ENCODE measurements at places on chromosomes 12 and 14.

DNA sequence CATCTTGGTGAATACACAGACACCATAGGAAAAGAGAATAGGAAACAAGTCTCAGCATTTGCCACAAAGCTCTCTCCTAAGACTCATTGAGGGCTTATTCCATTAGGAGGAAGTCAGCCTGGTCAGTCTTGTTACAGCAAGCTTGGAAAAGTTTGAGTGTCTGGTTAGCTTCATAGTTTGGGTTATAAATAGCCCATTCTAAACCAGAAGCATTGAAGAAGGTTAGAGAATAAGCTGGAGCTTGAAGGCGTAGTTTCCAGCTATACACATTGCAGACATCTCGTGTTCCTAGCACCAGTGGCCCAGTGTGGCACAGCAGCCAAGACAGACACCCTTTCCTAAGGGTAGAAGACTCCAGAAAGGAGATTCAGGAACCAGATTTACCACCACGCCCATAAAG, 168.8 kb upstream of the RBM19 start:
- no peak for DNase-seq

- DNase-seq, result no peak
These were observed 3.4 kb upstream of the OTUB2 start for GRCh38 chr14:94022532-94023411.

DNA sequence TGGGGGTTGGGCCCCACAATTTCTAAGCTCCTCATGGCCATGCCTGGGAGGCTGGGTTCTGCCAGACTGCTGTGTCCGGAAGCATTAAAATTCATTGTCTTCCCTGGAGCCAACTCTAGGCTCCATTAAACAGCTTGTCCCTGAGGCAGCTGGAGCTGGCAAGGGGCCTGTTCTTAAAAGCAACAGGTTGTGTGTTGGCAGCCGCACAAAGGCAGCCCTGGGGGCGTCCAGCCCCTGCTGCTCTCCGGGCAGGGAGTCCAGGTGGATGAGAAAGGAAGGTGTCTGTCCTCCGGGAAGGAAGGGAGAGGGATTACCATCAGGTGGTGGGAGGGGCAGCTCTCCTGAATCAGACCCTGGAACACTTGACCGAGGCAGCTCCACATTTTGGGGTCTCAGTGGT, 98.9 kb downstream of the CHST11 start:
- no peak for DNase-seq

GRCh38 chr14:26841920-26842741, 244.3 kb upstream of the NOVA1 start:
- DNase-seq, result no peak

DNA sequence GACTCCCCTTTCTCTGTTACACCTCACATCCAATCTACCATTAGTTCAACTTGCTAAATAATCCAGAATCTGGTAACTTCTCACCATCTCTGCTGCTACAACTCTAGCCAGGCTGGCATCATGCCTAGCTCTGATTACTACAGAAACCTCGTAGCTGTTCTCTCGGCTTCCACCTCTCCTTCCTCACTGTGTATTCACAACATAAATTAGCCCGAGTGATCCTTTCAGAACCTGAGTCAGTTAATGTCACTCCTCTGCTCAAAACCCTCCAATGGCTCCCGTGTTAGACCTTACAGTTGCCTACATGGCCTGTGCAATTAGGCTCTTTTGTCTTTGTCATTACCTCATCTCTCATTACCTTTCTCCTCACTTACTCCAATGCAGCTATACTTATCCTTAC, 139.4 kb downstream of the PDE3A start:
- no peak for DNase-seq

- DNase-seq, result no peak
These were observed 86.8 kb upstream of the ARHGAP5 start for GRCh38 chr14:31990183-31990857.

Measured in T follicular helper cell (primary cell).